Thymus (tissue), 14 donors: ENCODE measurements at places on chromosomes 2 and 18. TPM values are rescaled to one million over a fixed set of nuclear protein-coding genes. Genes with fewer than 3 reads are reported as not detected.

Gene IL1B
- total RNA-seq = 3.4 TPM

Gene STAT4
- 7.5 TPM for total RNA-seq

Gene CSRNP3
- total RNA-seq = 1.7 TPM

Gene ANKRD30BL
- 0.19 TPM for total RNA-seq

Gene ALLC
- 0.05 TPM for total RNA-seq

Gene FBXO48
- 0.66 TPM for total RNA-seq

Gene GALNT1
- 44.8 TPM for total RNA-seq

- H3K4me1 ChIP-seq = no peaks in the 10 kb centered on the region
- no peak for DNase-seq
- H3K36me3 ChIP-seq = no peaks in the 10 kb centered on the region
- H3K27ac ChIP-seq = no peak overlapping the region
- no peaks in the 10 kb centered on the region for H3K27me3 ChIP-seq
These were observed 88.1 kb upstream of the MAP4K4 start for GRCh38 chr2:101609433-101609832.

DNA sequence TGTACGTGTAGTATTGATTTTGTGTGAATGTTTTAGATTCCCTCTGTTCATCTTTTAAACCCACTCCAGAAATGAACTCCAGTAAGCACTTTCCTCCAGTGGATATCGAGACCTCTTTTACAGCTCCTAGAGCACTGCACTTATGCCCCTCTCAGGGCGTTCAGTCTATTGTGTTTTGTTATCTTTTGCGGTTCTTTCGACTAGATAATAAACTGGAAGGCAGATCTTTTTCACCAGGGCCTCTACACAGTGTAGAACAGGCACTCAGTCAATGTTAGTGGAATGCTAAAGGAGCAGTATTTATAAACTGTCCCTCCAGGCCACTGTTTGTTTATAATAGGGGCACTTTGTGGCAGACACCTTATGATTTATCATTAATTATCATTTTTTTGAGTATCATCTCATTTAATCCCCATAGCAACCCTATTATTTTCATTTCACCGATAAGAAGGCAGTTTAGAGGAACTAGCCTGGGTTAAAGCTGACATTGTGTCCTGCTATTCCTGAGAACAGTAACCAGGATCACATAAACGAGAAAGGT, 742 bp upstream of the SOS1 start:
- no peaks in the 10 kb centered on the region for H3K27me3 ChIP-seq
- DNase-seq = no peak
- H3K27ac ChIP-seq = peak overlapping the region; percentile 79

DNA sequence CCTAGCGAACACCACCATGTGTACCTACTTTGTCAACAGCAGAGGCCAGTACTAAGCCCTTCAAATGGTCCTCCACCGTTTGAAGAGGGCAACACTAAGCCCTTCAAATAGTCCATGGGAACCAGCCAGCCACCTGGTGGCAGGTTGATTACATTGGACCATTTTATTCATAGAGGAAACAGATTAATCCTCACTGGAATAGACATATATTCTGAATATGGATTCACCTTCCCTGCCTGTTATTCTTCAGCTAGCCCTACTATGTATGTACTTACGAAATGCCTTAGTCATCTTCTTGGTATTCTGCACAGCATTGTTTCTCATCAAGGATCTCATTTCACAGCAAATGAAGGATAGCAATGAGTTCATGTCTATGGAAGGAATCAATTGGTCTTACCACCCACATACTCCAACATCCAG, 10.0 kb upstream of the ZNF396 start:
- no peaks in the 10 kb centered on the region for H3K4me1 ChIP-seq
- no peaks in the 10 kb centered on the region for H3K27me3 ChIP-seq
- no peak for DNase-seq
- no peak overlapping the region for H3K4me3 ChIP-seq
- H3K27ac ChIP-seq = no peak overlapping the region

DNA sequence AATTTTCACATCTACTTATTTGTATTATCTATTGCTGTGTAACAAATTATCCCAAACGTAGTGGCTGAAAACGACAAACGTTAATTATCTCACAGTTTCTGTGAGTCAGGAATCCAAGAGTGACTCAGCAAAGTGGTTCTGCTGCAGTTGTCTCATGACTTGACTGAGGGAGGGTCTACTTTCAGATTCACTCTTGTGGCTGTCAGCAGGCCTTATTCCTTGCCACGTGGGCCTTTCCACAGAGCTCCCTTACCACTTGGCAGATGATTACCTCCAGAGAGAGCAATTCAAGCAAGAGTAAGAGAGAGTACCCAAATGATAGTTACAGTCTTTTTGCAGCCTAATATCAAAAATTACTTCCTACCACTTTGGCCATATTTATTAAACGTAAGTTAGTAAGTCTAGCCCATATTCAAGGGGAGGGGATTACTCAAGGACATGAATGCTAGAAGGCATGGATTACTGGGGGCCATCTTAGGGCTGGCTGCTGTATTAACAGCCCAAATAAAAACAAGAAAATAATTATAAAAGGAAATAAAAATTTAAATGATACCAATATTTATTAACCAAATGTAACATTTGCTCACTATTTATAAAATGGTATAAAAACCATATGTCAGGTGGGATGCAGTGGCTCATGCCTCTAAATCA, 48.7 kb upstream of the NBEAL1 start:
- H3K4me1 ChIP-seq = no peaks in the 10 kb centered on the region
- peaks cover 6% of the 10 kb centered on the region for H3K36me3 ChIP-seq
- H3K4me3 ChIP-seq = no peak overlapping the region
- H3K27me3 ChIP-seq = no peaks in the 10 kb centered on the region
- no peak overlapping the region for H3K27ac ChIP-seq

DNA sequence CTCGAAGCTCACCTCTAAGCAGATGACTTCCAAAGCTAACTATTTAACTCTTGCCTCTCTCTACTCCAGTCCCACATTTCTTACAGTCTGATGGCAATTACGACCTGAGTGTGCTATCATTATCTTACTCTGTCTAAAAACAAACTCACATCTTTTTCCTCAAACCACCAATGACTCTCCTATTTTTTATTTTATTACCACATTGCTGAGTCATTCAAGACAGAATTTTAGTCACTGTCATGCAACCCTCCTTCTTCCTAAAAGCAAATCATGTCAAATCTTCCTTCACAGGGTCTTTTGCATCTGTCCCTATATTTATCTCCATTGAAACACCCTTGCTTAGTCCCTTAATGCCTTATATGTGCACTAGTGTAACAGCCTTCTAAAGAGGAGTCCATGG, 34.6 kb upstream of the C2orf15 start:
- H3K4me3 ChIP-seq = no peak overlapping the region
- H3K36me3 ChIP-seq = no peaks in the 10 kb centered on the region
- H3K4me1 ChIP-seq = no peaks in the 10 kb centered on the region
- H3K27me3 ChIP-seq = no peaks in the 10 kb centered on the region
- no peak overlapping the region for H3K27ac ChIP-seq

- no peaks in the 10 kb centered on the region for H3K27me3 ChIP-seq
- peaks cover 4% of the 10 kb centered on the region for H3K4me1 ChIP-seq
- no peak overlapping the region for H3K4me3 ChIP-seq
- H3K36me3 ChIP-seq = no peaks in the 10 kb centered on the region
- DNase-seq = no peak
These were observed 94.2 kb downstream of the EPHA4 start for GRCh38 chr2:221477714-221478484.

DNA sequence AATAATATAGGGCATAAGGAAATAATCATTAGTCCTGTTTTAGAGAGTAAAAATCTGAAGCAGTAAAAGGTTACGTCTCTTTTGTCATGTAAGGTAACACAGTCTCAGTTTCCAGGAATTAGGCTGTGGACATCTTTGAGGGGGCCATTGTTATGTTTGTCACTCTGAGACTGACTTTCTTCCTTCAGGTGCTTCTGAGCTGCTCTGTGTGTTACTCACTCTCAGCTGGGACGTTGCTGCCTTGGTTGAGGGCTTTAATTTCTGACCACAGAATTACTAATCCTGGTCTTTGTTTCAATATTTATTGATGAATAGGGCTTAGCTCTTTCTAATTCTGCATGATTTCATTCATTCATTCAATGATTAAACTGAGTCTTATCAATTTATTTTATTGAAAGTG, 55.9 kb upstream of the SLC38A11 start:
- H3K27ac ChIP-seq = no peak overlapping the region
- DNase-seq = no peak
- no peaks in the 10 kb centered on the region for H3K27me3 ChIP-seq

DNA sequence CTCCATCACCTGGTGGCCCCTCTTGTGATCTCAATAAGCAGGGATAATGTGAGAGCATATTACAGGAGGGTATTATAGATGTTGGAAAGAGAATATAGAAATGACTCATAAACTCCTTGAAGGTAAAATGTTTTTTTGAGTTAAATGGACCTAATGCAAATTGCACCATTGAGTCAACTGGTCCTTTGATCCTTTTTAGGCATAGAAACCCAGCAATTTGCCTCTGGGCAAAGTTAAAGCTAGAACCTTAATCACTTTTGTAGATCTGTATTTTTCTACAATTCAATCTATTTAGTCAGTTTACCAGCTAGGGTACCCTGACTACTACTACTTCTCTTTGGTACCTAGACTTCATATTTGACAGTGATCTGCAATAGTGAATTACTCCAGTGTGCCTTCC, 71.8 kb upstream of the RNF152 start:
- H3K27me3 ChIP-seq = no peaks in the 10 kb centered on the region
- H3K36me3 ChIP-seq = no peaks in the 10 kb centered on the region
- H3K27ac ChIP-seq = no peak overlapping the region
- no peak overlapping the region for H3K4me3 ChIP-seq
- H3K4me1 ChIP-seq = no peaks in the 10 kb centered on the region

- DNase-seq = no peak
- H3K4me3 ChIP-seq = no peak overlapping the region
- H3K27ac ChIP-seq = no peak overlapping the region
- no peaks in the 10 kb centered on the region for H3K36me3 ChIP-seq
- no peaks in the 10 kb centered on the region for H3K4me1 ChIP-seq
These were observed 8.2 kb downstream of the SERPINB7 start for GRCh38 chr18:63783394-63783793.

GRCh38 chr2:3073041-3073595, 304.5 kb downstream of the EIPR1 start:
- no peak overlapping the region for H3K27ac ChIP-seq
- H3K27me3 ChIP-seq = no peaks in the 10 kb centered on the region
- H3K4me3 ChIP-seq = no peak overlapping the region
- H3K36me3 ChIP-seq = no peaks in the 10 kb centered on the region
- no peaks in the 10 kb centered on the region for H3K4me1 ChIP-seq

DNA sequence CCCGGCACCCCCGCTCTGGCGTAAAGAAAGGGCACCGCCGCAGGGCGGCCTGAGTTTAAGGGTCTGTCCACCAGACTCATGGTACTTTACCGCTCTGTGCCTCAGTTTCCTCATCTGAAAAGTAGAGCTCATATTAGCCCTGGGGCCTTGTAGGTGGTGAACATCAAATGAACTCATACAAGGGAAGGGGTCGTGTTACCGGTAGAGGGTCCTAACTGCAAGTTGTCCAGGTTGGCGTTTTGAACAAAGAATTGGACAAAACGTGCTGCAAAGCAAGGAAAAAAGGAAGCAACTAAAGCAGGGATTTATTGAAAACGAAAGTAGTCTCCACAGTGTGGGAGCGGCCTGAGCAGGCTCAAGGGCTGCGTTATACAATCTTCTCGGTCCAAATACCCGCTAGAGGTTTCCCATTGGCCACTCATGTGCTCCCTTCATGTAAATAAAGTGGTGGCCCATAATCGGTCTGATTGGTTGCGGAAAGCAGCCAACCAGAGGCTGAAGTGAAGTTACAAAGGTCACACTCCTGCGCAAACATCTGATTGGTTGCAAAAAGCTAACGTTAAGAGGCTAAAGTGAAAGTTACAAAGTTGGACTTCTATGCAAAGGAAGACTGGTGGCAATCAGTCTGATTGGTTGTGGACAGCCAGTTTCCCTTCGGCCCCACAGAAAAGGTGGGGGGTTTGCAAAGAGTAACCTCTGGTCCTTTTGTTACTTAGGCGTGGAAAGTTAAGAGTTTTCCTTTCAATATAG, 80.7 kb upstream of the LDLRAD4 start:
- no peak for DNase-seq
- peak overlapping the region; percentile 70 for H3K4me3 ChIP-seq
- H3K27me3 ChIP-seq = peaks cover 16% of the 10 kb centered on the region
- H3K4me1 ChIP-seq = peaks cover 2% of the 10 kb centered on the region

DNA sequence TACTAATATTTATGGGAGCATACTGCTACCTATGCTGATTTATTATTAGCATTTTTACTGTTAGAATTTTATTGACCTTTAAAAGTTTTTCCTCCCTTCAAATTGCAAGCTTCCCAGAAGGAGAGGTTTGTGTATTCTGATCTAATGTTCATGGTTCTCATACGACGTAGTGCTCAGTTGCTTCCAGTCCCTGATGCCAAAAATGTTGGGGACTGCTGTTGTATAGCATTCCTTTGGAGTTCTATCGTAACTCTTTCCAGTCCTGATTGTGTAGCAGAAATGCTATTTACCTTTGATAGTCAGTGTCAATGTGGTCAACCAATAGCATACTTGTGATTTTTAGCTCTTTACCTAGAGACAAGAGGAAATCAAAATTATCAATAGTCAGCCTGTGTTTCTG, 69.5 kb upstream of the ZSWIM2 start:
- no peaks in the 10 kb centered on the region for H3K27me3 ChIP-seq
- H3K4me1 ChIP-seq = no peaks in the 10 kb centered on the region
- DNase-seq = no peak
- H3K27ac ChIP-seq = no peak overlapping the region
- H3K36me3 ChIP-seq = no peaks in the 10 kb centered on the region
- no peak overlapping the region for H3K4me3 ChIP-seq

DNA sequence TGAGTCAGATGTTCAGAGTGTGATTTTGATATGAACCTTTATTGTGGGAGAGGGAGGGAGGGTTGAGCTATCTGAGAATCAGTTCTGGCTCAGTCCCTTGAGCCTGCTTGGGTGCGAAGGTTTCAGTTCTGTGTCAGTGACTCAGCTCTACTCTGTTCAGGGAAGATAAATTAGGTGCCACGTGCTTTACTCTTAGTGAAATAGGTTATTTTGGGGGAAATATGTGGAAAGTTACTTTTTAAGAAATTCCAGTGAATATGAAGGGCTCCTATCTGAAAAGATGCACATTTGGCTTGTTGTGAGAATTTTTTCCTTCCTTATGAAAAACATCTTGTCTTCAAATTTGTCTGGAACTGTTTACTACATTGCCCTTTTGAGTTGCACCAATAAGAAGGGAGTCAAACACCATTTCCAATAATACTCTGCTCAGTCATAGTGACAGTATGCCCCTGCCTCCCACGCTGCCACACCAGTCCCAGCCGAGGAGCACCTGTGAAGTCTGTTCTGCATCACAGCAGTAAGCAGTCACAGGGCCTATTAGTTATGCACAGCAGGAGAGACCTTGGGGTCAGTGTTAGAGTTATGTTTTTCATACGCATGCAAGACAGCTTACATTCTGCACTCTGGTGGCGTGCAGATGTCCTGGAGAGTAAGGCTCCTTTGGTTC, 32.8 kb upstream of the DNAH7 start:
- H3K27ac ChIP-seq = no peak overlapping the region
- H3K4me3 ChIP-seq = no peak overlapping the region
- no peak for DNase-seq

GRCh38 chr2:152693033-152693432, 24.2 kb downstream of the PRPF40A start:
- H3K4me1 ChIP-seq = no peaks in the 10 kb centered on the region
- H3K27ac ChIP-seq = no peak overlapping the region
- H3K36me3 ChIP-seq = peaks cover 20% of the 10 kb centered on the region
- H3K27me3 ChIP-seq = no peaks in the 10 kb centered on the region
- no peak for DNase-seq
